Muscle of leg (tissue), 16 donors: ENCODE measurements at places on chromosomes 12 and 14. TPM values are rescaled to one million over a fixed set of nuclear protein-coding genes. Genes with fewer than 3 reads are reported as not detected.

FAM186B gene
- 1.8 TPM for polyA plus RNA-seq

TTC9 gene
- polyA plus RNA-seq = 6.3 TPM

CLEC2A gene
- polyA plus RNA-seq = not detected

- no peaks in the 10 kb centered on the region for H3K36me3 ChIP-seq
- H3K27me3 ChIP-seq = no peaks in the 10 kb centered on the region
- H3K27ac ChIP-seq = no peak overlapping the region
- DNase-seq = peak; percentile 5
- H3K4me3 ChIP-seq = no peak overlapping the region
- no peaks in the 10 kb centered on the region for H3K4me1 ChIP-seq
These were observed 104.3 kb downstream of the FIGNL2 start for GRCh38 chr12:51744235-51744634.

DNA sequence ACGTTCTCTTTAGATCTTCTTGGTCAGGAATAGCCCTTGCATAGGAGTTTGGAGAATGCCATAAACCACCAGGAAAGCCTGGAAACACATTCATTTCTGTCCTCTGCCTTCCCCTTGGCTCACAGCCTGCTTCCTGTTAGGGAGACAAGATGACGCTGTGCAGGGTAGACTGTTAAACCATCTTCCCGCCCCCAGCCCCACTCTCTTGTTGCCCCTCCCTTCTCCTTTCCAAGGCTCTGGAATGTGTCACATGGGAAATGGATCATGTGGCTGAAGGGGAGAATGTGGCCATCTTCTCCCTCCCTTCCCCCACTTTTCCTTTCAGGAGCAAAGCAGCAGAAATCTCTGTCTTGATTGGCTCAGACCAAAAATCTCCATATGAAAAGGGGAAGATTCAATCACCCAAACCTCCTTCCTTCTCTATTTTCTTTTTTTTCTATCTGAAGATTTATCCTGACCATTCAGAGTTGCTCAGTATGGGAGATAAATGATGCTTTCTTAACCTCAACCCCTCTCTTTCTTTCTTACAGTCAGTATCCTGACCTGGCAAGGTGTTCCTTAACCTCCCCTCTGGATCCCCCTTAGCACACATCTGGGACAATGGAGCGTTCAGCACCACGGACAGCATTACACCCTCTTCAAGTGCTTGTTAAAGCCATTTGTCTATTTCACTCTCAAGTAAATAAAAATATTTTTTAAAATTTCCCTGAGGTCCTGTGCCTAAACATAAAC, 11.4 kb downstream of the GPR19 start:
- H3K27me3 ChIP-seq = no peaks in the 10 kb centered on the region
- no peaks in the 10 kb centered on the region for H3K36me3 ChIP-seq
- DNase-seq = peak; percentile 75
- no peaks in the 10 kb centered on the region for H3K4me1 ChIP-seq
- H3K4me3 ChIP-seq = no peak overlapping the region

DNA sequence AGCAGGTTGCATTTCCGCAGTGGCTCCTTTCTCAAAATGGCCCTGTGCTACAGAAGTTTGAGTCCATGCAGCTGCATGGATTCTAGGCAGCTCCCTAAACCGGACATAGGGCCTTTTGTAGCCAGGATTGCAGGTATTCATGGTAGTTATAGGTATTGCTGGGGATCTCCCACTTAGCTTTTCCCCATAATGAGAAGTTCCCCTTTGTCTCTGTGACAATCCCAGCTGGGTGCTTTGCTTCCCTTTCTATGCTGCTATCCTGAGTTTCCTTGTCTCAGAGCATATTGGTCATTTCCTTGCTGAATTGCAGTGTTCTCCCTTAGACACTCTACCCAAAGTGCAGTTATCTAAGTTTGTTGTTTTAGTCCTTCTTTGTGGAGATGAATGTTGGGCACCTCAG, 120.9 kb upstream of the MIS18BP1 start:
- DNase-seq = no peak
- no peak overlapping the region for H3K4me3 ChIP-seq
- no peak overlapping the region for H3K27ac ChIP-seq
- H3K4me1 ChIP-seq = no peaks in the 10 kb centered on the region
- H3K36me3 ChIP-seq = no peaks in the 10 kb centered on the region

DNA sequence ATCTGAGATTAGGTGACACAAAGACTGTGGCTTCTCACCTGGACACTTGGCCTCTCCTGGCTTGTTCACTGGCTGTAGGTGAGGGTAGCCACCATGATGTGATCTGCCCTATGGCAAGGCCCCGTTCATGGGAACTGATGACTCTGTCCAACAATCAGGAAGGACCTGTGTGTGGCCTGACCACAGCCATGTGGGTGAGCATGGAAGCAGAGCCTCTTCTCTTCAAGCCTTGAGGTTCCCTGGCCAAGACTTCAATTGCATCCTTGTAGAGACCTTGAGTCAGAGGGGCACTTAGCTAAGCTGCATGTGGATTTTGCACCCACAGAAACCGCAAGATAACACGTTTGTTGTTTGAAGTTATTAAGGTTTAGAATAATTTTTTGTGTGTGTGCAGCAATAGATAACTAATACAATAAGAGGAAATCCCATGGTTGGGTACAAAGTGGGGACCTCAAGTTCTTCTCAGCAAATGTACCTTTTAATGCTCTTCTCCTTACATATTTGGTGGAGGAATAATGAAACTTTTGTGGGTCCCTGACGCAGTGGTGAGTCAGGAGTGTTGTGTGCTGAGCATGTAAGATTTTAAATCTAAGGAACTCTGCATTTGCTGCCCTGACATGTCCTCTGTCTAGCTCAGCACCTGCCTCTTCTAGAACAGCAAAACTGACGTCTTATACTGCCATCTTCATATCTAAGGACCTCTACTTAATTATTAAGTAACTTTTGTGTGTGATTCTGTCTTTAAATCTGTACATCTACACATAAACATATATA, 27.5 kb upstream of the PLEKHG7 start:
- no peak overlapping the region for H3K4me3 ChIP-seq
- DNase-seq = no peak
- H3K36me3 ChIP-seq = no peaks in the 10 kb centered on the region

DNA sequence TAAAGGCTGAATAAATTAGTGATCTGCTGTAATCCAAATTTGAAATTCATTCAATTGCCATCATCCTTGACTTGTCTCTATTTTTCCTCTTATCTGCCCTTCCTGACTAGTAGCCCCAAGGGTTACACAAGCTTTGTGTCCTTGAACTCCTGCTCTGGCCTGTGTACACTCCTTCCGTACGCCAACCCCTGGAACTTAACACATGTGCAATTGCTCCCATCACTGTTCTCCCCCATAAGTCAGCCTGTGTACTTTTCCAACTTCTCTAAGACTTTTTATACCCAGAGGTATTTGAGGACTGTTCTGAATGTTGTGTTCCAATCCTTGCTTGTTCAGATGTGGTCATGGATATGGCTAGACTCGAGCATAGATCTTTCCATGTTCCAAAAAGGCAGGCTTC, 171.1 kb upstream of the G2E3 start:
- peaks cover 4% of the 10 kb centered on the region for H3K4me1 ChIP-seq
- H3K27ac ChIP-seq = no peak overlapping the region
- no peak overlapping the region for H3K4me3 ChIP-seq
- H3K36me3 ChIP-seq = no peaks in the 10 kb centered on the region
- DNase-seq = peak; percentile 89

- no peak overlapping the region for H3K4me3 ChIP-seq
- H3K36me3 ChIP-seq = no peaks in the 10 kb centered on the region
- no peak for DNase-seq
- no peak overlapping the region for H3K27ac ChIP-seq
These were observed 7.4 kb upstream of the TESPA1 start for GRCh38 chr12:54991991-54992375.

- H3K36me3 ChIP-seq = no peaks in the 10 kb centered on the region
- no peak overlapping the region for H3K4me3 ChIP-seq
- no peaks in the 10 kb centered on the region for H3K27me3 ChIP-seq
- no peak for DNase-seq
- H3K4me1 ChIP-seq = no peaks in the 10 kb centered on the region
These were observed 166.4 kb downstream of the PELI2 start for GRCh38 chr14:56284641-56285040.

DNA sequence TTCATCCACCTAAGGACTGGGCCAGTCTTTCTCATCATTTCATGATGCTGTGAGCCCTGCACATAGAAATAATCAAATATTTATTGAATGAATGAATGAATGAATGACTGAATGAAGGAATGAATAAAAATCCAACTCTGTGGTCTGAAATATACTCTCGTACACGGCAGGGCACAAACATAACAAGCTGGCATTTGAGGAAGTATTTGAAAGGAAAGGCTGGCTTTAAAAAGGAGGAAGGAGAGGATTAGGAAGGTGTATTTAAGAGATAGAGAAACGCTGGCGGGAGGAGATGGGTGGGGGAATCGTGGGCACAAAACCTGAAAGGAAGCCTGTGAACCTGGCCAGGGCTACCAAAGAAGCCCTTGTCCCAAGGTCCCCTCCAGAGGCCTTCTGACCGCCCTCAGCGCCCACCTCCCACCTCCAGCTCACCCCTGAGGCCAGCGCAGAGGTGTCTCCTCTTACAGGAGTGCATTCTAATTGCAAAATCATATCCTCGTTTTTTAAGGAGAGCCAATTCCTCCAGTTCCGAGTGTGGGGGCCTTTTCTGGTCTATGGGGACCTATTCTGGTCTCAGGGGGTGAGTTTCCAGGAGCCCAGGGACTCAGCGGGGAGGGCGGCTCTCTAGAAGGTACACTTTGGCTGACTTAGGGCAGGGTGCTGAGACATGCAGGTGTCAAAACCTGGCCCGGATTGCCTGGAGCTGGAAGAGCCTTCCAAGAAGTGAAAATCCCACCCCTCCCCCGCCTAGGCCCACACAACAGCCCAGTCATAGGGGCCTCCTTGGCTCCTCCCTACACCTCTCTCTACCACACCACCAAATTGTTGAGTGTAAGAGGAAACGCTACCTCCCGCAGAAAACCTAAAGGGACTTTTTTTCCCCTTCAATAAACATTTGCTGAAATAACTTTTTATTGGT, 8.7 kb upstream of the JDP2 start:
- no peak overlapping the region for H3K27ac ChIP-seq
- H3K4me3 ChIP-seq = no peak overlapping the region
- no peaks in the 10 kb centered on the region for H3K36me3 ChIP-seq
- H3K4me1 ChIP-seq = peaks cover 5% of the 10 kb centered on the region

- peak overlapping the region; percentile 11 for H3K27ac ChIP-seq
- no peaks in the 10 kb centered on the region for H3K27me3 ChIP-seq
- DNase-seq = no peak
- H3K4me1 ChIP-seq = peaks cover 7% of the 10 kb centered on the region
These were observed 6.8 kb downstream of the YBX3 start for GRCh38 chr12:10716277-10716676.
